ENCODE measurements at places on chromosomes 12 and 14.
A peak's percentile ranks its signal among the peaks of the same experiment; 100 is the strongest.

DNA sequence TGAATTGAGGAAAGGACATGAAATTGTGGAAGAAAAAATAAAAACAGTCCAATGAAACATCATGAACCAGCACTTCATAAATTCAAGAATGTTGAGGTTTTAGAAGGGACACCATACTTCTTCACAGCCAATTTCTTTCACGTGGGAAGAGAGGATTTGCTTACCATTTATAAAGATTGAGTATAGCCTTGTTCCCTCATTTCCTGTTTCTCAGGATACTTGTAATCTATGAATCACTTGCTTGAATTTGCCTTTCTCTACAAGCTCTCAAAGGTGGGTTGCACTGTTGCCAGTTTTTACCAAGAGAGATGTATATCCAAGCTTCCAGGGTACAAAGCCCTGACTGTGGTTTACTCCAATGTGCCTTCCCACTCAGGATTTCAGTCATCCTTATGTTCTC is 116.1 kb downstream of the DUSP6 start:
- DNase-seq, result no peak

GRCh38 chr14:62443796-62444195 is 601.5 kb downstream of the KCNH5 start:
- peak; percentile 6 for DNase-seq

DNA sequence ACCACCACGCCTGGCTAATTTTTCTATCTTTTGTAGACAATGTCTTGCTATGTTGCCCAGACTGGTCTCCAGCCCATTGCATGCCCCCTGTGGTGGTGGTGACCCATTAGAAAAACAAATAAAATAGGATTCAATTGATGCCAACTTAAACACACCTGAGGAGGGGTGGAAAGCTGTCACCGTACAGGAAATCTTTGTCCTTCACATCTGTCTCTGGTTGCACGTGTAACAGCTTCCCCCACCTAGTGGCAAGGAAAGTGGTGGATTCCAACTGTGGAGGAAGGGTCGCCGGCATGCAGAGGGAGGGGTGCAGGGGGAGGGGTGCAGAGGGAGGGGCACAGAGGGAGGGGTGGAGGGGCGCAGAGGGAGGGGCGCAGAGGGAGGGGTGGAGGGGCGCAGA is 26.1 kb upstream of the GPR68 start:
- no peak for DNase-seq

DNA sequence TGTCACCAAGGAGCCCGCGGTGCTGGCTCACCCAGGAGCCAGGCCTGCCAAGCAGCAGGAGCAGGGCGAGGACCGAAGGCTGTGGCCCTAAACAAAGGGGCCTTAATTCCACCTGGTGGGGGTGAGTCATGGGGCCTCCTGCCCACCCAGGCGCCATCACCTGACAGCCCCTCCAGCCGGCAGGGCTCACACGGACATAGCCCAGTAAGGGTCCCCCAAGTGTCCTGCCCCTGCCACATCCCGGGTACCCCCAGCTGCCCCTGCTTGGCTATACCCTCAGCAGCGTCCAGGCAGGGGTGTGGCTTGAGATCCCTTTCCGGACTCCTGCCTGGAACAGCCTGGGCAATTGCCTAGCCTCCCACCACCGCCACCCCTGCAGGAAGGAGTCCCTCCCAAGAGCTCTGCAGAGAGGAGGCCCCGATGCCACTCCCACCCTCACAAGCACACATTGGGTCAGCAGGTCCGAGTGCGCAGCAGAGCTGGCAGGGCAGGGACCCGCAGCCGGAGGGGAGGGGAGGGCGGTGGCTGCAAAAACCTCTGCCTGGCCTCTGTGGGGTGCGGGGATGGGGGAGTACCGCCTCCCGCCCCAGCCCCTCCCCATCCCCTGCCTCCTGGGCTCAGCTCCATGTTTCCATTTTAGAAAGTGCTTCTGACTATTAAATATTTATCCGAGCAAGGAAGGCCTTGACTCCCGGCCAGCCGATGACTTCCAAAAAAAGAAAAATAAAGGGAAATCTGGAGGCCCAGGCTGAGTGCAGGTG is 4.6 kb downstream of the AHNAK2 start:
- DNase-seq, result peak; percentile 65

- DNase-seq, result no peak
Observed at GRCh38 chr12:6820166-6820565, 1.5 kb upstream of the GPR162 start.

DNA sequence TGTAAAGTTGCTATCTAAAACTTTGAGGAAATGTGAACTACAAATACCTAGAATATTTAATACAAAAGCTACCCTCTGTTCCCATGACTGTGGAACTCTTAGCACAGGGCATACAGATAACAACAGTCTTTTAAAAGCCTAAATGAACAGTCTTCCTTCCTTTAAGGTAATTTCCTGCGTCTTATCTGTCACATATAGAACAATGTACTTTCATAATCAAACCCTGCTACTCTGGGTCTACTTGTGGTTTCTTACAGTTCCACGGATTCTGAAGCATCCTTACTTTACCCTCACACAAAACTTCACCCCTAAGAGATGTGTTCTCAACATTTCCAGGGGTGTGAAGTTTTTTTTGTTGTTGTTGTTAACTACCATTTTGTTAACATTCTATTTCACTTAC is 5.1 kb downstream of the PKP2 start:
- DNase-seq, result no peak

DNA sequence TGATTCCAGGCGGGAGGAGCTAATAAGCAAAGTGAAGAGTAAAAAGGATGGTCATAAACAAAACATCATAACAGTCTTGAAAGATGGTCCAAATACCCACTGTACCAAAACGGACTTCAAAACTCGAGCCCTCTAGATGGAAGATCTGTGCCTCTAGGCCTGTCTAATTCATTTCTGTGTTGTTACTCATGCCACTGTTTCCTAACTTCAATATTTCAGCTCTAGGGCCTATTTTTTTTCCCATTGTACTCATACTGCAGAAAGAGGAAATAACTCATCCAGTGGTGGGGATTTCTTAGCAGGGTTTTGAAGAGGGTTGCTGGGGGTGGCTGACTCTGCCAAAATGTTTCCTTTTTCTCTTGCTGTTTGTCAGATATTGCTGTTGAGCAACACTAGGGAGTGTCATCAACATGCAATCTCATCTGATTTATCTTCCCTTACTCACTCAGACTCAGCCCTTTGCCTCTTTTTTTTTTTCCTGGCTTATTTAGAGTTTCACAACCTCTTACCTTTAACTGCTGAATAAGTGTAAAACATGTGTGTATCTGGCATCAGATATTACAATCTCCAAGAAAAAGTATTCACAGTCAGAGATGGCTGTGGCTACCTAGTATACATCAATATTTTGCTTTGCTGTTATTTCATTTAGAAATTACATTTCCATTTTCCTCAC is 189.6 kb downstream of the DUSP6 start:
- peak; percentile 31 for DNase-seq

DNA sequence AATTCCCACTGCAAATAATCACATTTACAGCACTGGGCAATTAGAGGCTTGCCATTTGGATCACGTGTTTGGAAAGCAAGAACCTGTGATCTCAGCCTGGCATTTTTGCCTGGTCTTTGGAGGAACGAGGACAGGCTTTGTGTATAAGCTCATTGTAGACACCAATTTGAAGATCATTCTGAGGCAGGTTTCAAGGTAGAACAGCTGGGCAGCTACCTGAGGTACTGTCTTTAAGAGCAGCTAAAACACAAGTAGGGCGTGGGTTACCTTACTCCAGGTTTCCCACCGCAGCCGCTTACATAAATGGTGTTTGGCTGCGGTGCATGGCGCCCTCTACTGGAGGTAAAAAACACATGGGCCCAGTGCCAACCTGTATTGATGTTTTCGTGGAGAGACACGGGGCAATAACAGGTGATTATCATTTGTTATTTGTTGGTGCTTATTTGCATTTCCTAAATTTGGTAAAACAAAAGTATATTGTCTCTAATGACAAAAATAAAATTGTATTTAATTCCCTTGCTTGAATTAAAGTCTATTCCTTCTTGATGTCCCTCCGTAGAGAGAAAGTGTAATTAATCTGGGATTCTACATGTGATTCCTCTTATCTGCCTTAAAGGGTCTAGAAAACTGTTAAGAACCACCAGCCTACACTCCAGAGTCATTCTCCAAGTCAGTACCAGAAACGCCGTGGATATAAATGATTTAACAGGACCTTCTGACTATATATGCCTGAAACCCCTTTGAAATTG is 69.7 kb downstream of the SVOP start:
- DNase-seq, result peak; percentile 8

- no peak for DNase-seq
Observed at GRCh38 chr12:112261559-112261958, 120.7 kb downstream of the HECTD4 start.

- no peak for DNase-seq
Observed at GRCh38 chr14:71049435-71050133, 142.3 kb downstream of the PCNX1 start.

- DNase-seq, result no peak
Observed at GRCh38 chr14:35255711-35256110, 36.5 kb upstream of the PSMA6 start.

DNA sequence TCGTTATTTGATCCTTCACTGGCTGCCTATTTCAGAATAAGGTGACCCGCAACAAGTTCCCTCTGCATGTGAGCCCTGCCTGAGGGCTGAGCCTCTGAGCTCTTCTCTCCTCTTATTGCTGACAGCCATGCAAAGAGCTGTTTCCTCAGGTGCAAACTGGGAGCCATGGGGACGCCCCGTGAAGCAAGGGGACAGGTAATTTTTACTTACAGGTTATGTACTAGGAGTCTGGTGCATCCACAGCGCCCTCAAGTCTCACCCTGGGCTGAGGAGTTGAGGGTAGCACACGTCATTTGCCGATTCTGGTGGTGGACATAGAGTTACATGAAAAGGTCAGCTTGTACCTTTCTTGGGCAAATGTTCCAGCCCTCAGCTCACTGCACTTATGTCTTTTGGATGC is 26.1 kb upstream of the SERPINA6 start:
- no peak for DNase-seq

DNA sequence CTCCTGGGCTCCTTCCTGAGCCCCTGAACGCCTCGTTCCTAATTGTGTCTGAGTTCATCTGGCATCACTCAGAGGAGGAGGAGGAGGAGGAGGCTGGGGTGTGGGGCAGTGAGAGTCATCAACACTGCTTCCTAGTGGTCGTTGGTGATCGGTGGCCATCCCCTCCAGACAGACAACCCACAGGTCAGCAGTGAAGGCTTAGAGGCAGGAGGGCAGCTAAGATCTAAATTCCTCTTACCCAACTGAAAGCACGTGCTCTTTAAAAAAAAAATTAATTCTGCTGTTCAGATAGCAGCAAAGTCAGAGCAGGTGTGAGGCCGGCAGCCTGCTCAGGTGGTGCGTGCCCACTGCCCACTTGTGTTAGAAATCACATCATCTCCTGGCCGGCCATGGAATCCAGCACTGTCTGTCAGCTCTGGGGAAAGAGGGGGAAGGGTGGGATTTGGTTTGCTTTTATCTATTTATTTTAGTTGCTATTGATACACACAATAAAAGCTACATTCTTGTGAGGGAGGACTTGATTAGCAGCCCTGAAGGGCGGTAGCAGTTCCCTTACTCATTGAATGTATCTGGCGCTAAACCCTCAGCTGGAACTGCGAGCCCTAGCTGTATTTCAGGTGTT is 46.6 kb downstream of the PPP2R5C start:
- no peak for DNase-seq

DNA sequence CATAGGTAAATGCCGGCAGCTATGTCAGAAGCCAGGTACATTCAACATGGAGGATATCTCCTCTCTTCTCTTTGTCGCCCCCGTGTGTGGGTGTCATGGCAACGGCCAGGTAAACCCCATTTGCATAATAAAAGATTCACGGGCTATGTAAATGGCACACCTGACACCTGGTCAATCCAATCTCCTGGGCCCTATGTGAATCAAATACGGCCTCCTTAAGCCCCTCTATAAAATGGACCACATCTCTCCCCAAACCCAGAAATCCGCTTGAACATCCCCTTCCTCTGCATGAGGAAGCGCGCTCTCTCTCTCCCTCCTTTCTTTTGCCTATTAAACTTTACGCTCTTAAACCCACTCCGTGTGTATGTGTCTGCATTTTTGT is 363.7 kb downstream of the SOX5 start:
- no peak for DNase-seq

- no peak for DNase-seq
Observed at GRCh38 chr12:96571101-96571862, 81.9 kb downstream of the CFAP54 start.

- no peak for DNase-seq
Observed at GRCh38 chr12:113525066-113525465, 53.4 kb upstream of the LHX5 start.

GRCh38 chr12:15720295-15720694 is 68.9 kb downstream of the EPS8 start:
- no peak for DNase-seq
